ENCODE measurements at places on chromosomes 5 and 9. TPM values are rescaled to one million over a fixed set of nuclear protein-coding genes. Genes with fewer than 3 reads are reported as not detected.

- no peak for DNase-seq
Measured at GRCh38 chr9:3900673-3901318, 375.0 kb upstream of the RFX3 start.

The INSL4 gene
- not detected for total RNA-seq

DNA sequence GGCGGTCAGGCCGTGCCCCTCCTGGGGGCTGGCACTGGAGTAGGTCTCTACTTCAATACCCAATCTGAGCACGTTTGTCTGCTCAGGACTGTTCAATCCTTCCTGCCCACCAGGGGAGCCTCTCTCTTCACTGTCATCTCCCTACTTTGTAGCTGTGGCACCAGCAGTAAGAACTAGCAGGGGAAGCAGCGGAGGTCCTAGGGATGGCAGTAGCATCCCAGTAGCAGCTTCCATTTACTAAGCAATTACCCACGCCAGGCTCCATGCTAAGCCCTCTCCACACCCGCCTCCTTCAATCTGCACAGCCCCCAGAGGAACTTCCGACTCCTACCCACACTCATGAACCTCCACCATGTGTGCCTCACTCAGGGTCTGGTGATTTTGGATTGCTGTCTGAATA, 31.7 kb downstream of the FSTL4 start:
- no peak for DNase-seq

DNA sequence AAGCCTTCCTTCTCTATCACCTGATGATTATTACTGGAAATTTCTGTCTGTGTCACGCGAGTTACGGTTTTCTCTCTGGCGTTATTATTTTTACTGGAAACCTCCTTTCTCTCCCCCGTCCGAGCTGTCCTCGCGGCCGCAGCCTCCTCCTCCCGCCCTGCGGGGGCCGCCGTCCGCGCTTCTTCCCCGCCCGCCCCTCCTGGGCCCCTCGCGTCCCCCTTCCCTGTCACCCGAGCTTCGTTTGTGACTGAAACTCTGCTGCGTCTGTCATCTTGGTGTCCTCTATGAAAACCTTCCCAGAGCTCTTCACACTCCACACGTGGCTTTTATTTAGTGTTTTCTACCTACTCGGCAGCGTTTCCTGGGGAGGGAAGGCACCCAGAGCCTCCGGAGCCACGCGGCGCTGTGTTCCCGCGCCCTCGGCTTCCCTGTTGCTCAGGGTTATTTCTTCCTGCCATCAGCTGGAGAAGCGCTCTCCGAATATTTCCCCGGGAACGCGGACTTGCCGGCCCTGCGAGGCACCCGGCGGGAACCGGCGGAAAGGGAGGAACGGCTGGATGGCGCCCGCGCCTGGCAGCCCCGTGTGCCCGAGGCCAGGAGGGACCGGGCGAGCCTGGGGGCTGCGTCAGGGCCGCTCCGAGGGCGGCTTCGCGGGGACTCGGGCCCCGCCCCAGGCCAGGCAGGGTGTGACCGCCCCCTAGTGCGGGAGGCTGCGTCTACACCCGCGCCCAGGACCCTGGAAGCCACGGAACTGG, 33.9 kb downstream of the TRIP13 start:
- DNase-seq, result peak; percentile 54

DNA sequence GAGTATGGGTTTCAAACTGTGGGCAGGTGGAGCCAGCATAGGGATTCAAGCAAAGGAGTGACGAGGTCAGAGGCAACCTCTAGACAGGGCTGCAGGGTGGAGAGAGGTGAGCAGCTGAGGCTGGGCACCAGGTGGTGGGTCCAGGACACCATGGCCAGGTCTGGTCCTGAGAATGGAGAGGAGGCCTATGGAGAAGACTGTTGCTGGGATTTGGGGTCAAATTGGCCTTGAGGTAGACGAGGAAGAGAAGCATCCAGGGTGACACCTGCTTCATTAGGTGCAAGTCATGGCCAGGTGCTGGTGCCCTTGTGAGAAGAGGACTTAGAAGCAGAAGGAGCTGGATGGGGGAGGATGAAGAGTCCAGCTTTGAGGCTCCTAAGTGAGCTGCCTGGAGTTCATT, 99.6 kb downstream of the NSG2 start:
- no peak for DNase-seq

- DNase-seq, result no peak
Measured at GRCh38 chr5:96440185-96440538, 7.1 kb upstream of the PCSK1 start.

- no peak for DNase-seq
Measured at GRCh38 chr5:36654564-36654963, 48.2 kb downstream of the SLC1A3 start.

DNA sequence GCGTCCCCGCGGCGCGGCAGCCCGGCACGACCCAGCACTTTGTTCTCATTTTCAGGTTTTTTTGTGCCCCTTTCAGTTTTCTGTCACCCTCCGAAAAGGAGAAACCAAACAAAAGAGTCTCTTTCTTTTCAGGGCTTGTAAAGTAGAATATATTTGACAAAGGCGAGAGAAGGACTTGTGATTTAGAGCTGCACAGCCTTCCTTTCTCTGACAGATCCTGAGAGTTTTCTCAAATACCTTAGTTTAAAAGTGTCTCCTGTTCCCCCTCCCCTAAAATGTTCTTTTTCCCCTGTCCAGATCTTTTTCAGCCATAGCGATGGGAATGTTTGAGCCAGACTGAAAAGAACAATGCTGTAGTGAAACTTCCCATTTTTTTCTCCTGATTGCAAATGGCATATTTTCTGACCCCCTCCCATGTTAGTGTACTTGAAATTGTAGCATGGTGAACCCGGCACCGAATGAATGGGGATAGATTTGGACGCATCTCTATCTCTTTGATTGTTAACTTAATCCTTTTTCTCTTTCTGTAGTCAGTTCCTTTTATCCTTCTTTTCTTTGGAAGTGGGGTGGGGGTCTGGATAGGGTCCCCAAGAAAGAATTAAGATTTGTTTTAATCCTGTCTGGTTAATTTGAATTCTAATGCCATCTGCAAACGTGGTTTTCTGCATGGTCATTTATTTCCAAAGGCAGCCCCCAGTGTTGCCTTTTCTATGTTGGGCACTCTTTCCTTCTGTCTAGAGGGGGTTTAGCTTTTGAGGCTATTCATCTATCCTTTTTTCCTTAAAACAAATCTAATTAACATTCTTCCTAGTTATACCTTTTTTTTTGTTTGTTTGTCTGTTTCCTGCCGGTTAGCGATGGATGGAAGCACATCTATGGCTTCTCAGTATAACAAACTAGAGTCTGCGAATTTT, 2.2 kb downstream of the ZSWIM6 start:
- no peak for DNase-seq

DNA sequence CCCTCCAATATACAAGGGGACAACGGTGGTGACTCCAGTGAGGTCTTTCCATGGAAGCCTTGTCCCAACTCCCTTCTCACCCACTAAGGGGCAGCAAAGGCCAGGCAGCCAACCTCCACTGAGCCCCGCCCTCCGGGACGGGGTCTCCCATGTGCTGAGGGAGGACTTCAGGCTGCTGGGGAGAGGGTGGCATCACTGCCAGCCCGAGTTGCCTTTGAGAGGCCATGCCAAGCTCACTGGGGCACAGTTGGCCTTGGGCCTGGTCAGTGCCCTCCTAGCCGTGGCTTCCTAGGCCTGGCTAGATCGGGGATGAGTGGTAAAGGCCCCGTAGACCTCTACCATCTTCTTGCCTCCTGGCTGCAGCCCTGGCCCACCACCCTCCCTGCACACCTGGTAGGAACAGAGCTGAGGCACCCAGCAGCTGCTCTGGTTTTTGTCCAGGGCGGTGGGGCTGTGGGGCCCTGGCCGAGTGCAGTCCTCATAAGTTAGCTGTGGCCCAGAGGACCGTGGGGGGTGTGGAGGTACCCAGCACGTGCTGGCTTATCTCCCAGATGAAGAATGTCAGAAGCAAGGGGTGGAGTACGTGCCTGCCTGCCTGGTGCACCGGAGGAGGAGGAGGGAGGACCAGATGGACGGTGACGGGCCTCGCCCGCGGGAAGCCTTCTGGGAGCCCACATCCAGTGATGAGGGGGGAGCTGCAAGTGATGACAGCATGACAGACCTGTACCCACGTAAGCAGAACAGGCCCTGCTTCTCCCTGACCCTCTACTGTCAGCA, 3.2 kb downstream of the SURF2 start:
- no peak for DNase-seq

GRCh38 chr9:89410022-89410421, 87.9 kb downstream of the SEMA4D start:
- no peak for DNase-seq

DNA sequence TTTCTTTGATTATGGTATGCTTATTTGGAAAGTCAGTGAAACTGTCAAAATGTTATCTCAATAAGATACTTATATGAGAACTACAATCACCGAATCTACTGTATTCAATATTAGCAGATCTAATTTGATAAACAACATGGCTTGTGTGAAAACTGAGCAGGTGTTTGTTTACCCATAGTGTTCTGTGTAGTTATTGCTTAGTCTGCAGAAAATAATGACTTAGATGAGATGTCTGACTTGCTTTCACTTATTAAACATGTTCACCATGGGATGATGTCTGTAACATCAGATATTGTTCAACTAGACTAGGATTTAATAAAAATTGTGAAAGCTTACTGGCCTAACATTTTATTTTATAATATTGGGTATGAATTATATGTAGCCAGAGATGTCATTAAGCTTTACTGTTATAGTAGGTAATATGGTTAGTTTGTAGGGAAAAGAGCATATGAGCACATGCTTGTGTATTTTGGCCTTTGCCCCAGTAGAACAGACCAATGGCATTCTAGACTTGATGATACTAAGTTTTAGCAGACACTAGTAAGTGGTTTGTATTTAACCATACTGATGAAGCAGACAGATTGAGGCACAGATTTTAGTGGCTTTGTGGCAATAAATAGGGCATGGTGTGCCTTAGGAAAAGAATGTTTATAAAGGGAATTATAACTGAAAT, 16.4 kb downstream of the SUB1 start:
- no peak for DNase-seq

- DNase-seq, result peak; percentile 73
Measured at GRCh38 chr9:91734371-91734981, 215.6 kb downstream of the ROR2 start.

GRCh38 chr5:128869970-128870369, 95.3 kb upstream of the SLC27A6 start:
- no peak for DNase-seq

DNA sequence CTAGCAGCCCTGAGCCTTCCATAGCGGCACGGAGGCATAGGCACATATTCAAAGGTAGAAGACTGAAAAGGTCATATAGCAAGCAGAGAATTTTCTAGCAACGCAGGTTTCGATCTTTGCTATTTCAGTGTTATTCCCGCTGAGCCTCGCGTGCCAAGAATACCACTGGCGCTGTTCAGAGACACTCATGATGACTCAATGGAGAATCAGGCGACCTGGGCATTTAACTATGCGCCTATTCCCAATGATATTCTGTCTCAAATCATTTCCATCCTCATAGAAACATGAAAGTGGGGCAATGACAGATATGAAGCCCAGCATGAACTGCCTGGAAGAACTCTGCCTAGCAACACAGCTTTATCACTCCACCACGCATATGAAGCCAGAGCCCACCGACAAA, 59.9 kb downstream of the EFNA5 start:
- no peak for DNase-seq

DNA sequence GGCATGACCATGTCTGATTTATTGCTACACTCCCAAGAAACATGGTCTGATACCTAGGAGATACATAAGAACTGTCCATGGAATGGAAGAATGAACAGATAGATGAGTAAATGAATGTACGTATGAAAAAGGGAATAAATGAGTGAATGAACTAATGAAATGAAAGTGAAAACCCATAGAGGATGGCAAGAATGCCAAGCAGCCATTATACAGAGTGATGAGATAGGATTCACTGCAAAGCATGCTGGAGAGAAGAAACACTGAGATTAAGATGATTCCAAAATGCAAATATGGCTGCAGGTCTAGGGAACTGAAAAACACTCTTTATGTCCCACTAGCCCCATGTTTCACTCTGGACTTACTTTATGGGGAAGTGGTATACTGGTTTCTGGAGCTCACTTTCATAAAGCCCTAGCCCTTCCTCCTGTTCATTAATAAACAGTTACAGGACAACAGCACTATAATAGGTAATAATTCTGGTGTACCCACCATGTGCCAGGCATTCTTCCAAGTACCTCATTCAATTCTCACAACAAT, 170.3 kb upstream of the RAD23B start:
- DNase-seq, result no peak

GRCh38 chr5:113357696-113358476, 76.9 kb downstream of the TSSK1B start:
- DNase-seq, result no peak

DNA sequence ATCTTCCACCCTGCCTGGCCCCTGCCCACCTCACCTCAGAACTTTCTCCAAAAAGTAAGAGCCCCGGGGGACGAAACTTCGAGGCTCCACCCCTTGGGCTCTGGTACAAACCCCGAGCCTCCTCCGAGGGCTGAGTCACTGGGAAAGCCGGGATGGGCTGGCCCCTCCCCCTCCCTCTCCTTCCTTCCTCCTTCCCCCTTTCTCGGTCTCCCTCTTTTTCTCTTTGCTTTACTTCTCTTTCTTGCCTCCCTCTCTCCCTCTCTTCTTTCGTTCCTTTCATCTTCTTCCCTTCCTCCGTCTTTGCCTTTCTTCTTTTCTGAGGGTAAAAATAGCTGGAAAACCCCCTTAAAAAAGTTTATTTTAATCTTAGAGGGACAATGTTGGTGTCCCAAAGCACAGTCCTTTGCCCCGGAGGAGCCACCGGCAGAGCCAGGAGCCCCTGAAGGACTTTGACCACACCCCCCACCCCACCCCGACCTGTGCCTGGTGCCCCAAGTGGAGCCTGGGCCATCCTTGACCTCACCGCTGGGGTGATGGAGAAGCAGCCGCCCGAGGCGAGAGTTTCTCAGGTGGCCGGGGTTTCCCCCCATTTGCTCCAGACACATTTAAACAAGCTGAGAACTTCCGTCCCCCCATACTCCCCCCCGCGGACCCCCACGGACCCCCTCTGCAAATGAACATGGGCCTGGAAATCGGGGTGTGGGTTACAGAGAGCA, 5.7 kb upstream of the NOTCH1 start:
- DNase-seq, result no peak

- DNase-seq, result no peak
Measured at GRCh38 chr9:96719521-96719920, 58.4 kb downstream of the ZNF510 start.

GRCh38 chr9:93280661-93281259, 96.8 kb downstream of the WNK2 start:
- DNase-seq, result no peak

DNA sequence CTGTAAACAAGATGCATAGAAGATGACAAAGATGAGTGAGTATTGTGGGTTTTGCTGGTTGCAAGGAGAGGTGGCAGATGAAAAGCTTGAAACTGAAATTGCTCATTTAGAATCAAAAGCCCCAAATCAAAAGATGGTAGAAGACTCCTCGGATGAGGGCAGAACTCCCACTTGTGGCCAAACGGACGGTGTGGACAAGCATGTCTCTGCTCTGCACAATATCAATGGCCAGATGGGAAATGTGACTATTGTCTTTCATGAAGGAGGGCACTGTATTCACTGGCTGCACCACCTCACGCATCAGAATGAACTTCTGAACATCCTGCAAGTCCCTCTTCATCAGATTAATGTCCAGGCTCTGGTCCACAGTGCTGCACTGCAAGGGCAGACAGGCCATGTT, 541.7 kb downstream of the MTRR start:
- no peak for DNase-seq

The FBN2 gene
- total RNA-seq, result not detected

GRCh38 chr5:147169901-147170300, 64.9 kb upstream of the STK32A start:
- no peak for DNase-seq

The CYLC2 gene
- total RNA-seq, result not detected

The FGF1 gene
- not detected for total RNA-seq

The PTGDS gene
- 3.3 TPM for total RNA-seq

GRCh38 chr5:15489571-15490235, 10.3 kb upstream of the FBXL7 start:
- DNase-seq, result no peak

- DNase-seq, result no peak
Measured at GRCh38 chr5:83281176-83281575, 190.4 kb upstream of the VCAN start.

The TMEM215 gene
- total RNA-seq, result not detected
